ENCODE measurements at places on chromosomes 6 and 20. TPM values are rescaled to one million over a fixed set of nuclear protein-coding genes. Genes with fewer than 3 reads are reported as not detected.

The PSMB8 gene
- total RNA-seq = 79.6 TPM

- H3K4me3 ChIP-seq = no peak overlapping the region
- H3K36me3 ChIP-seq = peaks cover 5% of the 10 kb centered on the region
- no peak overlapping the region for H3K27ac ChIP-seq
- no peak for DNase-seq
These were observed 68.2 kb downstream of the FAM120B start for GRCh38 chr6:170374571-170375444.

DNA sequence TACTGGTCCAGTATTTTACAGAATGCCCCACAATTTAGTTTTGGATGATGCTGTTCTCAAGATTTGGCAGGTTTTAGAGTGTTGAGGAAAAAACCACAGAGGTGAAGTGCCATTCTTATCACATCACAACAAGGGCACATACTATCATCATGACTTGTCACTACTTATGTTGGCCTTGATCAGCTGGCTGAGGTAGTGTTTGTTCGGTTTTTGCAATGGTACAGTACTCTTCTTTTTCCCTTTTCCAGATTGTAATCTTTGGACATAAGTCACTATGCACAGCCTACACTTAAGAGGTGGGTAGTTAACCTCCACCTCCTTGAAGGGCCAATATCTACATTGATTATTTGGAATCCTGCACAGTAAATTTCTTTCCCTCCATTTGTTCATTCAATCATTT lies 8.8 kb downstream of the TENT5A start:
- H3K4me3 ChIP-seq = no peak overlapping the region
- no peaks in the 10 kb centered on the region for H3K27me3 ChIP-seq
- no peaks in the 10 kb centered on the region for H3K4me1 ChIP-seq

The EDN1 gene
- 16.6 TPM for total RNA-seq

All from kidney (tissue), 22 donors.